NCI-H2081 (cell line): ENCODE measurements at places on chromosomes 11 and 22.

- DNase-seq, result no peak
Measured at GRCh38 chr22:24049211-24049610, 38.1 kb downstream of the CABIN1 start.

DNA sequence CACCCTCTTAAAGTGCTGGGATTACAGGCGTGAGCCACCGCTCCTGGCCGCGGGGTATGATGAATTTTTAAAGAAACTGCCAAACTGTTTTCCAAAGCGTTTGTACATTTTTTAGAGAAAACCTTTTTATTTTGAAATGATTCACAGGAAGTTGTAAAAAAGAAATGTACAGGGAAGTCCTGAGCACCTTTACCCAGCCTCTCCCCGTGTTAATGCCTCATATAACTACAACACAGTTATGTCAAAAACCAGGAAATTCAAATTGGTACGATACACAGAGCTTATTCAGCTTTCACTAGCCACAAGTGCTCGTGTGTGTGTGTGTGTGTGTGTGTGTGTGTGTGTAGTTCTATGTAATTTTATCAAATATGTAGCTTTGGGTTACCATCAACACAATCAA lies 7.0 kb upstream of the FAM118A start:
- DNase-seq, result no peak

GRCh38 chr11:65013130-65013887 lies 651 bp upstream of the ARL2 start:
- DNase-seq, result peak; percentile 83

- peak; percentile 46 for DNase-seq
Measured at GRCh38 chr11:32225571-32226285, 134.9 kb downstream of the RCN1 start.

GRCh38 chr22:43999378-43999777 lies 24.7 kb upstream of the PARVB start:
- DNase-seq, result no peak

DNA sequence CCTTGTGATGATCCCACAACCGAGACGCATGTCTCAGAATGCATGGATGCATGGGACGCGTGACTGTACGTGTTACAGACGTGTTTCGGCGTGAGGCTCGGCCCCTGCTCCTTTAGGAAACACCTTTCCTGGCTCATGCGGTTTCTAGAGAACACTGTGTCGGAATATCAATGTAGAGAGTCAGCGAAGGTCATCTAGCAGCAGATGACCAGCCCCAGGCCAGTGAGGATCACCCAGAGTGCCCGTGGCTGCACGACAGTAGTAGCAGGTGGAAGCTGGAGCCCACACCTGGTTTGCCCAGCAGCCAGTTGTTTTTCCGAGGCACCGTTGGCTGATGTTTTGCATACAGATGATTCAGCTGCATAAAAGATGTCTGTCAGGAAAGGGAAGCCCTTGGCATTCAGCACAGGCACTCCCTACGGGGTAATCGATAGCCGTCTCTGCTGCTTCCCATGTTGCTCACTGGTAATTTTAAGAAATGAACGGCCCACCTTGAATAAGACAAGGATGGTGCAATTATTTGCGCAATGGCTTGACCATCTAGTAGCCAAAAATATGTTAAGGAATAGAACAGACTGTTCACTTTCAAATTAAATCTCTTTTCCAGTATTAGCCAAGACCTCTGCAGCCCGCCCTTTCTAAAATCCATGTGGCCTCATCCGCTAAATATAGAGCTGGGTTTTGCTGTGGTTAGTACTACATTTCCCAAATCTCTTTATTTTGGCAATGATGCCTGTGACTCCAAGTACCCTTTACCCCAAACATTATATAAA lies 1.1 kb upstream of the CLTCL1 start:
- DNase-seq, result peak; percentile 28

GRCh38 chr11:35090125-35090524 lies 48.8 kb upstream of the CD44 start:
- DNase-seq, result no peak

DNA sequence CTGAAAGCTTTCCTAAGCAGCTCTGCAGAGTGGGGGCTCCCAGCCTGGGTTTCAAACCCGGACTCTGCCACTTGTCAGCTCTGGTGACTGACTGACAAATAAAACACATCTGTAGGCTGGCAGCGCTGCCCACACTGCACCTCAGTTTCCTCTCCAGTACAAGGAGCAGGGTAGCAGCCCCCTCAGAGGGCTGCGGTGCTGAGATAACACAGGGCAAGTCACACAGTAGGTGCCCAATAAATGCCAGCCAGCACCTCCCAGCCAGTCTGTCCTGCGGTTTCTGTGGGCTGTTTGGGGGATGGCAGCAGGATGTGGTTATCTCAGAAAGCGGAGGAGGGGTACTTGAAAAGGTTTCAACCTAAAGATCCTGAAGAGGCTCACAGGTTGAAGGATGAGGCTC lies 1.5 kb downstream of the SYT12 start:
- DNase-seq, result no peak

DNA sequence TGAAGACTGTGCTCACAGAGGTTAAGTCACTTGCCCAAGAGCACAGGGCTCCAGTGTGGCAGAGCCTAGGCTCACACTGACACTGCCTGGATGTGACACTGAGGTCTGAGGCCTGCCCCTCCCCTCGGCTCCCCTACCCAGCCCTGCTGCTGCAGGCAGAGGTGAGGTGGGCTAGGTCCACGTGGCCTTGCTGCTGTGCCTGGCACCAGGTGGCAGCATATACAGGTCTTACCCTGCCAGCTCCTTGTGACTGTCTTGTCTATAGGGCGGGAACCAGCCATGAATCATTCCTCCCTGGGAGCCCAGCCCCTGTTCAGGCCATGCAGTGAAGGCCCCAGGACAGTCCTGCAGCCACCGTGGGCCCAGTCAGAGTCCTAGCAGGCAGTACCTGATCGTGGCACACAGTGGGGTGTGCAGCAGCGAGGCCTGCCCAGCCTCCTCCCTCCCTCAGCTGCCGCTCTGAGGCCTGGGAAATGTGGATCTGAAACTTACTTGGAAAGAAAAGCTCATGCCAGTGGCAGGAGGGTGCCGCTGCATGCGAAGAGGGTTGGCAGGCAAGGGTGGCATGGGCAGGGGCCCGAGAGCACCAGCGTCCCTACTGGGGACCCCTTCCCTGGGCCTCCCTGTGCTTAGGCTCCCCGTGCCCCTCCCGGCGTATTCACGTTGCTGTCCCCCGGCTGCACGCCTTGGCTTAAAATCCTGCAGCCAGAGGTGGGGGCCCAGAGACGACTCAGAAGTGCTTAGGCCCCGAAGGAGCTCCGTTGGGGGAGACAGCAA lies 1.2 kb upstream of the CERK start:
- peak; percentile 55 for DNase-seq

DNA sequence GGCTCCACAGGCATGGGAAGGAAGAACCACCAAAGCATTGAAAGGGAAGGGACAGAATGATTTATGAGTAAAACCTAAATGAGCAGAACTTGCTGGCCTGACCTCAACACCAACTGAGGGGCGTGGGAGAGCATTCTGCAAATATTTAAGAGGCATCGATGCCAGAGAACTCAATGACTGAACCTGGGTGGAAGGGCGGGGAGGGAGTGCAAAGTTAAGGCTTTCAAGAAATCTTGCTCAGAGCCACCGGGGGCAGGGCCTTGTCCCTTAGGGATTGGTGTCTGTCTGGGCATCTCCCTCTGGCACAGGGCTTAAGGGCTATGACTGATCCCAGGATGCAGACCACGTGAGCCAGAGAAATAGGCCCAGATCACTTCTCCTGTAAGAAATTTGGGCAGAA lies 137.1 kb downstream of the ADAMTS15 start:
- DNase-seq, result no peak

GRCh38 chr11:36257351-36257750 lies 31.9 kb downstream of the COMMD9 start:
- DNase-seq, result no peak

- DNase-seq, result no peak
Measured at GRCh38 chr11:57274904-57275498, 38.0 kb upstream of the APLNR start.

- DNase-seq, result no peak
Measured at GRCh38 chr11:74780248-74781005, 31.8 kb downstream of the RNF169 start.

- no peak for DNase-seq
Measured at GRCh38 chr11:48880021-48880441, 103.7 kb downstream of the TRIM51G start.

- DNase-seq, result no peak
Measured at GRCh38 chr11:64858467-64859263, 14.2 kb upstream of the CDC42BPG start.

- no peak for DNase-seq
Measured at GRCh38 chr11:62127426-62127825, 3.6 kb downstream of the INCENP start.

GRCh38 chr11:67071420-67072284 lies 15.0 kb downstream of the RHOD start:
- DNase-seq, result no peak
